DMS53 (cell line): ENCODE measurements at places on chromosomes 3 and 15.
A peak's percentile ranks its signal among the peaks of the same experiment; 100 is the strongest.

GRCh38 chr3:95289295-95289694 lies 1226.4 kb downstream of the NSUN3 start:
- no peak for DNase-seq

DNA sequence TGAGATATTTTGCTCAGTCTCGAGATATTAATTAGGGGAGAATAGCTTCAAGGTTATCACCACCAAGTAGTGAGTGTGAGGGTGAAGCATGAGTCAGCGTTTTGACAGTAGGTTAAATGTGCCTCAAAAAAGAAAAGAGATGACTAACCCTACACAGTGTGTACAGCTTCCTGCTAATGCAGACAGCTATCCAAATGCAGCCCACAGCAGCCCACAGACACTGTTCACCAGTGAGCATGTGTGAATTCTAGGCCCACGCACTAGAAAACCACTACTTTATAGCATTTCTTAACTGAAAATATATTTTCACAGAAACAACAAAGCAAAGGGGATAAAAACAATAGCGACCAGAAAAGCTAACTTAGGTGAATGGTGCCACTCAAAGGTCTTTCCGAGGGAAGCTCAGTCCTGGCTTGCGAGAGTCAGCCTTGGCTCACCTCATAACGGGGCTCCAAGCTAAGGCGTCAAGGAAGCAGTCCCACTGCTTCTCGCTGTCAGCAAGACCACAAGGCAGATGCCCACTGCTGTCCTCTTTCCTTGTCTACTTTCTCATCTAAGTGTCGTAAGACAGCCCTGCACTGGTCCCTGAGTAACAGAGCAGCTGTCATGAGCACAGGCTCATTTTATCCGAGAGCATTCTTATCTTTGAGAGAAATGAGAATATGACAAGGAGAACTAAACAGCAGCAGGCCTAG lies 47.6 kb downstream of the TXNRD3 start:
- peak; percentile 29 for DNase-seq

DNA sequence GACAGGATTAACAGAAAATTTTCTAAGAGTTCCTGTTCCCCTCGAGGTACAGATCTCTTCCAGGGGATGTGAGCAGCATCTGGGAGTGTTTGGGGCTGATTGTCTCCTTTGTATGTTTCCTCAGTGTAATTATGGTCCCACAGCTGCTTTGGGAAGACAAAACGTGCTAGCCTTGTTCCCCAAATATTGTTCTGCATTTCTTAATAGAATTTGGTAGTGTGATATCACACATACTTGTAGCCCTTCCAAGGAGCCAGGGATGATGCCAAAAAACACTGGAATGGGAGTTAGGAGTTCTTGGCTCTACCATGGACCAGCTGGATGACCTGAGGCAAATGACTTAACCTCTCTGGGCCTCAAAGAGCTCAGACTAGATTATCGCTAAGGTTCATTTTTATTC lies 19.0 kb upstream of the AGBL1 start:
- no peak for DNase-seq

DNA sequence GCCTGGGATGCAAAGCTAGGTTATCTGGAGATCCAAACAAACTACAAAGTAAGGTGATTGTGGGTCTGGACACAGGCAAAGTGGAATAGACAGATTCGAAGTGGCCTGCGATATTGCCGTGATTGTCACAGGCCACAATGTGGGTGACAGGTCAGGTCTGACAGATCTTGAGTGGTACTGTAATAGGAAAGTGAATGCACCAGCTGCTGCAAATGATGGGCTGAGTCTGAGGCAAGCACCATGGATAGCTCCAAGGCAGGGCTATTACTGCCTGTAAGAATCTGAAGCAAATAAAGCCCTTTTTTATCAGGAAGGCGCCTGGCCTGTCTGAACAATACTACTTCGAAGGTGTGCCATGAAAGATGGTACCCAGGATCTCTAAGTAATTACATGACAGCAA lies 10.0 kb downstream of the ARMC8 start:
- no peak for DNase-seq

- peak; percentile 90 for DNase-seq
These were observed at the start of gene SAMMSON for GRCh38 chr3:69999140-70000027. Gene SAMMSON, plus strand, starts transcription at chr3:69999733.

DNA sequence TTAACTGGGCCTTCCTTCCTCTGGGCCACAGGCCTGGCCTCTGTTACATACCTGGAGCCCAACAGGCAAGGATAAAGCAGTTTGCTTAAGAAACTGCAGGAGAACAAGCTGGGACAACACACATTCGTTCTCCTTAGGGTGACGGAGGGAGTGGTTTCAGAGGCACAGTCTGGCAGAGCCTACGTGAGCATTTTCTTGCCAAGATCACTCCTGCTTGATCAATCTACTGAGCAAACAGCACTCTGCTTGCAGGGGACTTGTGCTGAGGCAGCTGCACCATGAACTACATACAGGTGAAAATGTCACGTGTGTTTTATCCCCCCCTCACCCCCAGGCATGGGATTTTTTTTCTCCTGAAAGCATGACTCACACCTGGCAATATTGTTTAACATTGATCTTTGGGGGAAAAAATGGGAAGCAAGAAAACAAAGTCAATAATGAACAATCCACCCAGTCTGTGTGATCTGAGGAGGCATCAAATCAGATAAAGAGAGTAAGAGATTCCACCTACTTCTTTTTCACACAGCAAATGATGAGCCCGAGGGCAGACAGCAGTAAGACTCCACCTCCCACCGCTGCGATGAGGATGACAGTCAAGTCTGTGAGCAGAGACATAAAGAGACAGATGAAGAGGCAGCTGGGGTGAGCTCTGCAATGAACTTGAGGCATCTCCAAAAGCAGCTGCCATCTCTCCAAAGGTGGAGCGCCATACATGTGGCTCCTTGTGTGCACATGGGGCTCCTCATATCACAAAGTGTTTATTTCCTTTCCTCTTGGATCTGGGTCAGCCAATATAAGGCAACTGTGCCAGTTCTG lies 57.4 kb downstream of the CDCP1 start:
- no peak for DNase-seq

GRCh38 chr15:38059665-38060064 lies 125.2 kb downstream of the TMCO5A start:
- DNase-seq: no peak

DNA sequence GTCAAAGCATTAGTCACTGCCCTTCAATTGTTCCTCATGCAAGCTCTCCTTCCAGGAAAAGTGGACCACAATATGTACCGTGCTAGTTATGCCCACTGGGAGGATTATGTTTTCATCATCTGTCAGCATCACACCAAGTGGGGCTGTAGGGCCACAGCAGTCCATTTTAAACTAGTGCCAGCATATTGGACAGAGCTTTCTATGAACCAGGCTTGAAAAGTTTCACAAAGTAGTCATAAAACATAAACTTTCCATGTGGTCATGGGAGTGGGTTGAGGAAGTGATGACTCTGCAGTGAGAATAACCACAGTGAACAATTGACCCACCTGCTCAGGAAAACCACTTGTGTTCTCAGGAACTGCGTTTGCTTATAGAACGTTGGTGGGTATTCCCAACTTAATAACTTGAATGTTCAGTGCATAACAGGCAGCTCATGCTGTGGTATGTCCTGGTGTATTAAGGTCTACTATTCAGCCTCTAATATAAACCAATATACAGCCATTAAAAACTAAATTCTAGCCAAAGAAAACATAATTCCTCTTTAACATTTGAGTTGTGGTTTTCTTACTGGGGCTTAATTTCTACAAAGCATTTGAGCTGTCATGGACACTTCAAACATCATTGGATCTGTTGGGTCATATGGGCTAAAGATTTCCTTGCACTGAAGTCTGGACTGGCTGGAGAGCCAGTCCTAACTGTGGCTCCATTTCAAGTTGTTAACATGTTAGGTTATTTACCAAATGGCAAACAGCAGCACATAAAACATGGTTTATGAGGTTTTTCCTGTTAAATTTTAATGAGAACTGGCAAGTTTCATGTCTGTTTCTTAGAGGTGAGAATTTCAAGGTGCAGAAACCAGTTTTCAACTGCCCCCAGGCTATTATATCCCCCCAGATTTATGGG lies 274.1 kb downstream of the OTOL1 start:
- DNase-seq: peak; percentile 59

DNA sequence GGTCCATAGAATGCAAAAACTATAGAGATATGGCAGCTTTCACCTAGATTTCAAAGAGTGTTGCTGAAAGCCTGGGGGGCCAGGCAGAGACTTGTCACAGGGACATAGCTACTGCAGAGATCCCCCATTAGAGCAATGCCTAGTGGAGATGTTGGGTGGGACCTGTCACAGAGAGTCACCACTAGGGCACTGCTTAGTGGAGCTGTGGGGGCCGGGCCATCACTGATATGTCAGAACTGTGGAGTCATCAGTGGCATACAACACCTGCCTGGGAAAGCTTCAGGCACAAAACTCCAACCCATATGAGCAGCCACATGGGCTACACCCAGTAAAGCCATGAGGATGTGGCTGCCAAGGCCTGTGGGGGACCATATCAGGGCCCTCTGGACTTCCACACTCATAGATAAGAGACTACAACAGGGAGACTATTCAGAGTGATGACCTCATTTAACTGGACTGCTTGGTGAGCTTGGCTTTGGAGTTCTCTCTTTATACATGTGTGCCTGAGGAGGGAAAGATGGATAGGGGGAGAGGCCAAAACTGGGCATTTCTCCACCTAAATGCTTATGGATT lies 176.3 kb downstream of the ZNF621 start:
- no peak for DNase-seq

GRCh38 chr3:108505811-108506210 lies 4.6 kb downstream of the MYH15 start:
- DNase-seq: no peak

GRCh38 chr15:31307270-31308184 lies 19.1 kb upstream of the KLF13 start:
- DNase-seq: no peak

DNA sequence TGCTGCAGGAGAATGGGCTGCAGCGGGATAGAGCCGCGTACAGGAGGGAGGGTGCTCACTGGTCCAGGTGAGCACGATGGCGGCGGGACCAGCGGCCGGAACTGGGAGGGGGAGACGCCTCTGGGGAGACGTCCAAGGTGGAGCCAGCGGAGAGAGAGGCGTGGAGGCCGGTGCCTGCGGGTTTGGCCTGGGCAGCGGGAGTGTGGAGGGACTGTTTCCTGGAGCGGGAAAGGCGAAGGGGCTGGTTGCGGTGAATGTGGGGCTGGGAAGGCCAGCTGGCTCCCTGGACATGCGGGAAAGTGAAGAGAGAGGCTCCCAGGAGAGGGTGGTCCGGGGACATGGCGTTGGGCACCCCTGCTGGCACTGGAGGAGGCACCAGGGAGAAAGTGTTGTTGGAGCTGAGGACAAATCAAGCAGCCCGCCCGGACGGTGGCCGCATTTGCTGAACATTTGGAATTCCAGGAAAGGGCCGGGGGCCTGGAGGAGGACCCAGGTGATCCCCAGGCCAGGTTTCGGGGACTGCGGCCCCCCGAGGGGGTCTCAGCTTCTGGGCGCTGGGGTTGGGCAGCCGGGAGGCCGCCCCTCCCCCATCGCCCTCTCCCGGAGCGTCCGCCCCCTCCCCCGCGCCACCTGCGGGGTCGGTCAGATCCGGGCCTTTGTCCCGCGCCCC lies 34.3 kb downstream of the DNAJB8 start:
- DNase-seq: peak; percentile 74

- peak; percentile 63 for DNase-seq
These were observed 61.0 kb downstream of the ATP8B4 start for GRCh38 chr15:50057905-50058639.

DNA sequence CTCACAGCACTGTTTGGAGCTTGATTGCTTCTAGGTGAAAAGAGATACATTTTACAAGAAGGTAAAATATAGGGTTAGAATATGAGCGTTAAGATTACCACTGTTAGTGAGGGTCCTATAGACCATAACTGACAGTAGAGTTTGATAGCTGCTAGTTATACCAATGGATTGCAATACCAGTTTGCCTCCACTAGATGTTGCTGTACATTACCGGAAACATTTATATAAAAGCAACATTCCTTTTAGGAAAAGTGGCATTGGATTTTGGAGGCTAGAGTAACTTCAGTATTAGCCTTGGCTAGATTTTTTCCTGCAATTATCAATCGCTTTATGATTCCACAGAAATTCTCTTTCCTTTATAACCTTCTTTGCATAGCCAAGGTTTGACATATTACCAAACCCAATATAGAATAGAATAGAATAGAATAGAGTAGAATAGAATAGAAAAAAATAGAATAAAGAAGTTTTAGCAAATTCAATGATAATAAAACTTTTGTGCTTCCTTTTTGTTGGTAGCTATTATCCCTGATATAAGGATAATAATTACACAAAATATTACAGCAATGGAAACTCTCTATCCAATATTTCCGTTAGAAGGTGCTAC lies 1093.6 kb upstream of the ALCAM start:
- peak; percentile 56 for DNase-seq

DNA sequence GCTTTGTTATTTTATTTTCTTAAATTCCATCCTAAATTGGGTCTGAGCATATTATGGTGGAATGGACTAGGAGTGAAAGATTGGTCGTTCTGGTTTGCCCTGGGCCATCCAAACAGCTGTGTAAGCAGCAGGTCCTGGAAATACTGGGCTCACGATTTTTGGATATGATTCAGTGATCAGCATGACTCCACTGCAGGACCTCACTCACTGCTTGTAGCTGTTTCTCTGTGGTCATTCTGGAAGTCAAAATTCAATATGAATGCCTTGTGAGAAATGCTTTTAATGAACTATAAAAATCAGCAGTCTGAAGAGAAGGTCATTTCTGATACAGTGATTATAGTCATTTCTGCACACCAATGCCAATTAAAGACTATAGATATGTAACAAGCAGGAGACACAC lies 185.0 kb downstream of the RBMS3 start:
- DNase-seq: no peak

DNA sequence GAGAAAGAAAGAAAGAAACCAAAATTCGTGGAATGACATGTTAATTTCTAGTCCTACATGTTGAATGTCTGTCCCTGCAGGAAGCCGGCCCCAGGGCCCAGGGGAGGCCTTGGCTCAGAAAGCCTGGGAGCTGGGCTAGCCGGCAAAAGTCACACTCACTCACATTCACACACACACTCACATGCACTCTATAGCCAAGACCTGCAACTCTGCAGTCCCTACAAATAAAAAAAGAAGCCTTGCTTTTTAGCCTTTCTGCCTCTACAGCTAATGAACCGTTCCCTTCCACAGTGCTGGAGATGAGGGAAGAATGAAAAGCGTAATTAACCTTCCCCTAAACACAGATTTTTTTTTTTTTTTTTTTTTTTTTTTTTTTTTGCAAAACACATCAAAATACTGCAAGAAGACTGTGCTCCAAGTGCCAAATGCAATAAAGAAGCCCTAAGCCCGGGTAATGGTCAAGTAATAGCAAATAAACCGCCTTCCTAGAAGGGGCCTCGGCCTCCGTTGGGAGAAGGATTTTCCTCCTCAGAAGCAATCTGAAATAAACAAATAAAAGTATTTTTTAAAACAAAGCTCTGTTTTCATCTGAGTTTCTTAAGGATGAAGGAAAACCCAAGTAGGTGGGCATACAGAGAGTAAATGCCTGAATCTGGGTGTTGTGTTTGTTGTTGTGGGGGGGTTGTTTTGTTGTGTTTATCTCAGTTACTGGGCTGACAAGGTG lies 4.3 kb downstream of the MECOM start:
- DNase-seq: peak; percentile 32
